ENCODE measurements at places on chromosomes 2 and 18.

GRCh38 chr2:174635015-174635593 is 37.5 kb upstream of the WIPF1 start:
- no peak for DNase-seq

DNA sequence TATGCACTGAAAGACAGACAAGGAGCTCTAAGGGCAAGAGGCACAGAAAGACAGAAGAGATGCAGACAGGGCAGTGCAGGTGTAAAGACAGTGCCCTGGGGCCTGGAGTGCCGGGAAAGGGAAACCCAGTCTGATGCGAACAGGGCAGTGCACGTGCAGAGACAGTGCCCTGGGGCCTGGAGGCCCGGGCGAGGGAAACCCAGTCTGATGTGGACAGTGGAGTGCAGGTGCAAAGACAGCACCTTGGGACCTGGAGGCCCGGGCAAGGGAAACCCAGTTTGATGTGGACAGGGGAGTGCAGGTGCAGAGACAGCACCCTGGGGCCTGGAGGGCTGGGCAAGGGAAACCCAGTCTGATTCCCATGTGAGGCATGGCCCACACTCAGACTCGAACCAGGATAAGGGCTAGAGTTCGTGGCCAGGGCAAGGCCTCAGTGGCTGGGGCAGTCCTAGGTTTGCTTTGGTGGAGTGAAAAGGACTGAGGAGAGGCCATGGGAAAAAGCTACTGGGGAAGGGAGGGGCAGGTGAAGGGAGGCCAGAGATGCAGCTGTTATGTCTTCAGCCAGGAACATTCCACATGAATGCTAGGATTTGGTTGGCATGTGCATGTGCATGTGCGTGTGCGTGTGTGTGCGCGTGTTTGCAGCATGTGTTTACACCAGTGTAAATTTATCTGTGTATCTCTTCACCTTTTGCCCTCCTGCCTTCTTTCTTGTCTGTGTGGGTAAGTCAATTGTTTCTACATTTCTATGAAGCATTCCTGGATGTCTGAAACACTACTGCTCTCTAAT is 39.1 kb upstream of the DNMT3A start:
- DNase-seq = no peak

GRCh38 chr18:40613721-40614120 is 1341.3 kb upstream of the PIK3C3 start:
- DNase-seq = no peak

- no peak for DNase-seq
Measured at GRCh38 chr2:223887127-223887526, 49.7 kb upstream of the AP1S3 start.

DNA sequence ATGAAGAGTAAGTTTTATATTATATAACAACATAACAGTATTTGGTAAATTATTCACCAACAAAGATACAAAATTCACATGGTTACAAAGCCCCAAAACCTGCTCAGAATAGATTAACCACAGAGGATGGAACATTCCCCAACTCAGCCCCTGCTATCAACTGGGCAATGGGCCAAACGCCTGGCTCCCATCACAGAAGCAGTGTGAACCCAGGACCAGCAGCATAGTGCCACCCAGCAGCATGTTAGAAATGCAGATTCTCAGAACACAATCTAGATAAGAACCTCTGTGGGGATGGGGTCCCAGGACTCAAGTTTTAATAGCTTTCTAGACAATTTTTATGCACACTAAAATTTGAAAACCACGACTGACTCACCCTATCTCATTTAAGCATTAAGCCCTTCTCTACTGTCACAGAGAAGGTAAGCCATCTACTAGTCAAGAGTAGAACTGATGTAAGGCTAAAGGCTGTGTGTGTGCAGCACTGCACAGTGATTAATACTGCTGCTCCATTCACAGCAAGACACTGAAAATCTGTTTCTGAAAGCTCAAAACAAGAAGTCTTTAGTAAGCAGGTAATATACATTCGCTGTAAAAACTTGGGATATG is 15.2 kb downstream of the AFG3L2 start:
- no peak for DNase-seq

DNA sequence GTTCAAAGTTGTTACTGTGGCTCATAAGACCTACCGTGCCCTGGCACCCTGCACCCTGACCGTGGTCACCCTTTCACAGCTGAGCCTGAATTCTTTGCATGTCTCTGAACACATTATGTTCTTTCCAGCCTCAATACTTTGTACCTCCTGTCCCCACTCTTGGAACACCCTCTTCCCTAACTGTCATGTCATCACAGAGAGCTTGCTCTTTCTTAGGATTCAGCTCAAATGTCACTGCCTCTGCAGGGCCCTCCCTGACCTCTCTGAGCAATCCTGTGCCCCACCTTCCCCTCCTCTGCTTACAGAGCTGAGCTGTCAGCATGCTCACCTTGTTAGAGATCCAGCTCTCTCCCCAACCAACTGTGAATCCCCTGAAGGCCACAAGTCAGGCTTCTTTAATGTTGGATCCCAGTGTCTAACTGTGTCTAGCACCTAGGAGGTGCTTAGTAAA is 15.0 kb downstream of the PRKAG3 start:
- DNase-seq = no peak

- no peak for DNase-seq
Measured at GRCh38 chr18:12376034-12376753, 833 bp downstream of the AFG3L2 start.

DNA sequence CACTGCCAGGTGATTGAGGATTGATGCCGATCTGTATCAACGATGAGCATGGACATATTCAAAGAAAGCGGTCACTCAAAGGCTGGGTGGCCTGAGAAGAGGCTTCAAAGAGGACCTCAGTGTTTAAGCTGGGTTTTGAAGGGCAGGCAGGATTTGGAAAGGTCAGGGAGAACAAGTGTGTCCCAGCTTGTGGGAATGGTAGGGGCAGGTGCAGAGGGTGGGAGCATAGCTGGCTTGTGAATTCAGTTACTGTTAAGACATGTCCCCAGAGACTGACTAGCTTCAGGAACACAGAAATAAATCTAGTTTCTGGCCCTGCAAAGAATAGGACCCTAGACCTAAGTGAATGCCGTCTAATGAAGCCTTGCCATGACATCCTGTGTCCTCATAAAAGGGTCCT is 363.4 kb downstream of the CLIP4 start:
- no peak for DNase-seq
